Activated T-cell treated with anti-CD3 and anti-CD28 coated beads for 1 hour (primary cell): ENCODE measurements at places on chromosomes 4 and X.

DNA sequence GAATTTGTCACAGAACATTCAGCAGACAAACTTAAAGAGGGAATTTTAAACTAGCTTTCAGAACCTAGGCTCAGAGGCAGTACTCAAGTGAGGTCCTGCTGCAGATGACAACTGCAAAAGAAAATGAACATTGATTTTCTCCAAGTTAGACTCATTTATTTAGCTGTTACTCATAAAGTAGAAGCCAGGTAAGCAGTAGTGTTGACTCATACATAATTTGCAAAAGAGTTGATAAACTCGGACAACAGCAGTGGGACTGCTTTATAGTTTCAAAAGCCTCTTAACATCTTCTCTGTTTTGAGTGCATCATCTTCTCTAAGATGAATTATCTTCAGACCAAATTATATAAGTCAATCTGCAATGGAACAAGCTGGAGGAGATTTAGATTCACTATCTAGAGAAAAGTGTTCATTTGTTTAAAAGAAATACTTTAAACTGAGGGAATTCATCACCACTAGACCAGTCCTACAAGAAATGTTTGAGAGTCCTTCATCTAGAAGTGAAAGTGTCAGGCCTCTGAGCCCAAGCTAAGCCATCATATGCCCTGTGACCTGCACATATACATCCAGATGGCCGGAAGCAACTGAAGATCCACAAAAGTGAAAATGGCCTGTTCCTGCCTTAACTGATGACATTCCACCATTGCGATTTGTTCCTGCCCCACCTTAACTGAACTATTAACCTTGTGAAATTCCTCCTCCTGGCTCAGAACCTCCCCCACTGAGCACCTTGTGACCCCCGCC is 49.5 kb downstream of the COQ2 start:
- DNase-seq: no peak

DNA sequence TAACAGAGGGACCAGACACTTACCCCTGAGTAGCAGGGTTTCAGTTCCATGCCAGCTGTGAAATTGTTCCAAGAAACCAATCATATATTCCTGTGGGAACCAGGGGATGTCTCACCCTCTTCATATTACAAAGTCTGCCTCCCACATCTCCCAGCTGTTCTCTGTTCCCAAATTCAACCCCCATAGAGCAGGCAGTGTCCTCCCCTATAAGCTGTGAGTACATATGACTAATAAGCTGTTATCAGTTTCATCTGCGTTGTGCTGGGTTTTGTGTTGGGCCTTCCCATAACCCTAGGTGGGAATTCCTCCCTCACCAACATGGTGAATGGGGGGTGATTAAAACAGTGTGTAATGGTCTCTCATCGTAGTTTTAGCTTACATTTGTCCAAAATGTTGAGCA is 41.0 kb downstream of the CEP44 start:
- DNase-seq: no peak

DNA sequence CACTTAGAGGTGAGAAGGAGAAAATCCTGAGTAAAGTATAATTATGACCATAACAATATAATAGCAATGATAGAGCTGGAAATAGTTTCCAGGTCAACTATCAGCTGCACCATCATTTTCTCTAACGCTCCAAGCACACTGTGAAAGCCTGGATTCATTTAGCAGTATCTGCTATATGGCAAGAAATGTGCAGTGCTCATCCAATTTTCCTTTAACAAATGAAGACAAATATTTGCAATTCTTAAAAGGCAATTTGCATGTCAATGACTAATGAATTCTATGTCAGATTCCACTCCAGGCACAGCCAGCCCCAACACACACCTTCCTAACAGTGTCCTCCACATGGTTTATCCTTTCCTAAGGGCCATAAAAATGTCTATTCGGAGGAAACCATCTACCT is 12.7 kb downstream of the PRSS12 start:
- DNase-seq: no peak

DNA sequence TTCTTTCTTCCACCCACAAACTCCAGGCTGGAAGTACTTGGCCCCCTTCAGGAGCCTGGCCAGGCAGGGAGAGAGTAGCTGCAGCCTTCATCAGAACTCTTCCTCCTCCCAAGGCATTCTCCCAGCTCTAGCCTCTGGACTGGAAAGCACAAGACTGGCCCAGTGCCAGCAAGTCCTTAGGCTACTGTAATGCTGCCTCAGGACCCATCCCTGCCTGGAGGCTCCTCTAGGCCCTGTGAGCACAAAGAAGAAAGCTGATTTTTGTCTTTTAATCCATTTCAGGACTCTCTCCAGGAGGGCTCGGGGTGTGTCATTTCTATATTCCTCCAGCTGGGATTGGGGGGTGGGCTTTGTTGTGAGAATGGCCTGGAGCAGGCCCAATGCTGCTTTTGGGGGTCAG is 10.8 kb downstream of the AWAT2 start:
- DNase-seq: no peak

GRCh38 chrX:111652719-111653118 is 28.3 kb upstream of the ALG13 start:
- DNase-seq: no peak

DNA sequence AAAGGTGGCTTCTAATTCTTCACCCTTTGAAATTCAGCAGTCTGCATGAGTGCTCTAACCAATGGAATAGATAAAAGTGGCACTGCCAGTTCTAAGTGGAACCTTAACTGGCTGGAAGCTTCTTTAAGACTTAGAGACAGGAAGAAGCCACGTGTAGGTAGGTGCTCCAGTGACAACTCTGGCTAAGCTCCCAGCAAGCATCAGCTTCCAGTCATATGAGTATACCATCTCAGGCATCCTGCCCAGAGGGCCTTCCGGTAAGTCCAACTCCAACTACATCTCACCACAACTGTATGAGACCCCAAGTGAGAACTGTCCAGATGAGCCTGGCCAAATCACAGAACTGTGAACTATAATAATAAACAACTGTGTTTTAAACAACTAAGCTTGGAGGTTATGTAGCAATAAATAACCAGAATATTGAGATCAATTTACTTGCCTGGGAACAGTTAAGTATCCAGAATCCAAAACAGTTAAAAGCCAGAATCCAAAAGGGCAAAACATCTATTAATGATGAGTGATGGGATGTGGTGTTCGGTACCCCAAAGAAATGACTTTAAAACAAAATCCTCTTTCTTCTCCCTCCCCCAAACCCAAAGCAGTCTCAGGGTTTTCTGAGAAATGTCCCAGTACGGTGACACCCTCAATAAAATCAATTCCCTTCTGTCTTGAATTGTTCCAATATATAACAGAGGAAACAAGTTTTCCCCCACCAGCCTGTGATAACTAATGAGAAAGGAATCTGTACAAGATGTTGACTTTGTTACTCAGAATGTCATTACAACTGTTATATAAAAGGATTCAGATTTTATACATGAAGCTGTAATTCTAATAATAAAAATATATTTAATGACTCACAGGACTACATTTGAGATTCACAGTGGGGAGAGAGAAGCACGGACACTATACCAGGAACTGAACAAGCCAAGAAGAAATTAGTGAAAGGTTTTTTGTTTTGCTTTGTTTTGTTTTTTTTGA is 4.2 kb downstream of the TSPAN5 start:
- DNase-seq: no peak

DNA sequence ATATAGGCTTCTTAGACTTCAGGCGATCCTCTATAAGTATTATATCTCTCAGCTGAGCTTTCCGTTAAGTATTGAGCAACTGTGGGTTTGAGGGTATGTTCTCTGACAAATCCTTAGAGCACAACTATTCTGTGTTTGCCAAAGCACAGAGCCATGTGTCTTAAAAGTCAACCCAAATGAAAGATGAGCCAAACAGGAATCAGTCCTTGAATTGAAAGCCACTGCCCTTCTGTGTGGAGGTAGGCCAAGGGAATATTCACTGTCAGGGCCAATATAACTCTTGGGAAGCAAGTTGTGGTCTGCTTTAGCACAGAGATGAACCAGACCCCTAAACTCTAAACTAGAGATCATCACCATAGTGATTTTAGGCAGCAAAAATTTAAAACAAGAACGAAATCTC is 164.0 kb downstream of the STAG2 start:
- DNase-seq: no peak

- DNase-seq: no peak
Observed at GRCh38 chr4:8817096-8817812, 54.4 kb downstream of the HMX1 start.

- DNase-seq: no peak
Observed at GRCh38 chrX:39857780-39858179, 240.0 kb downstream of the BCOR start.

DNA sequence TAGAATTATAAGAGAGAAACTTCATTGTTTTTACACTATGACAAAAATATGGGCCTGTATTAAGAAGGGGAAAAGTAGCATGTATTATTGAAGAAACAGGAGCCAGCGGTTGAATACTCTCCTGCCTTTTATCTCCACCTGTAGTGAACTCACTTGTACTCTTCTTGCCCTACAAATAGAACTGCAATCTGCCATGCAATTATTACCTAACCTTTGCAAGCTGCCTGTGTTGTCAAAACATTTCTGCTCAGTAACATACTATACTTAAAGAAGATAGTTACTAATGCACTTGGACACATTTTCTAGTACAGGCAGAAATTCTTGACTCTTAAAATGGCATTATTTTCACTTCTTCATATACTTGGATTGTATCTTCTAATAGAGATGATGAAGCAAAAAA is 818.4 kb upstream of the GRID2 start:
- no peak for DNase-seq

- no peak for DNase-seq
Observed at GRCh38 chr4:136103616-136104015, 1428.7 kb downstream of the PCDH18 start.

DNA sequence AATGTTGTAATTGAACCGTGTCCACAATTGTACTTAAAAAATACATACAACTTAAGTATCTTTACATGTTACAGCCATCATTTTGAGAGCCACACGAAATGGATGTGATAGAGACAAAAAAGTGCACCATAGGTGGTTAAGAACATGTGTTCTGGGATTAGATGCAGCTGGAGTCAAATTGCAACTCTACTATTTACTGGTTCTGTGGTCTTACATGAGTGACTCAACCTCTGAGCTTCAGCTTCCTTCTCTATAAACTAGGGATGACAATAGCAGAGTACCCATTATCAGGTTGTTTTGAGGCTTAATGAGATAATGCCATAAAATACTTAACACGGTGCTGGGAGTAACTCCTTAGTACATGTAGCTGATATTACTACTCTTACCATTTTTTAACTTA is 130.4 kb downstream of the IDS start:
- DNase-seq: no peak
